NCI-H748 treated with DMSO at 0.1 percent for 48 hours (cell line): ENCODE measurements at places on chromosomes 4 and X.

DNA sequence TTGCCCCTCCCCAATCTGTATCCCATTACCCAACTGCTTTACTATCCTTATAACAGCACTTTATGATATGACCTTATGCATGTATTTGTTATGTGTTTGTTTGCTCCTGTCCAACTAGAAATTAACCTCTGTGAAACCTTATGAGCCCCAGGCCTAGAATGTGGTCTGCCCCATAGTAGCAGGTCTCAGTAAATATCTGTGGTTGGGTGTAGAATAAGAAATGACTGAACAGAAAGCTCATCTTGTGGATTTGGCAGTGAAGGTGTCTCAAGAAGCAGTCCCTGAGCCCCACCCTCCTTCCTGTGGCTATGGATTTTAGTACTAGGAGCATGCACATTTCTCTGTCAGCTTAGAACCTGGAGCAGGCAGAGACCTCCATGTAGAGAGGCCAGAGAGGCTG is 229.0 kb upstream of the LCORL start:
- no peak for DNase-seq

- DNase-seq, result no peak
Observed at GRCh38 chr4:43047058-43047457, 154.5 kb downstream of the GRXCR1 start.

DNA sequence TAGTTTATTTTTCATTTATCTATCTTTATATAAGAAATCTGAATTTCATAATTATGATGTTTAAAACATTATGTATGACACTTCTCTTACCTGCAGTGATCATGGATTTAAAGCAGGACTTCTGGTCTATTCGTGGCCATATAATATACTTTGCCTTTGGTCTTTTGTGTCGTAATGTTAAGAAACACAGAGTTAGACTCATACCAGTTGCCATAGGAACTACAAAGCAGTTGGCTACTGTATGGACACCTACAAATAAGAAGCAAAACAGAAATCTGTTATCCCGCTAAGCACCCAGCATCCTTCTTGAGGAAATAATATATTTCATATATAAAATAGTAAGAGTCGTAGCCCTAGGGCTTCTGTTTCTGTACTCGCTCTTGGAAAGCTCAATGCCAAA is 4.3 kb downstream of the SEPSECS start:
- no peak for DNase-seq

DNA sequence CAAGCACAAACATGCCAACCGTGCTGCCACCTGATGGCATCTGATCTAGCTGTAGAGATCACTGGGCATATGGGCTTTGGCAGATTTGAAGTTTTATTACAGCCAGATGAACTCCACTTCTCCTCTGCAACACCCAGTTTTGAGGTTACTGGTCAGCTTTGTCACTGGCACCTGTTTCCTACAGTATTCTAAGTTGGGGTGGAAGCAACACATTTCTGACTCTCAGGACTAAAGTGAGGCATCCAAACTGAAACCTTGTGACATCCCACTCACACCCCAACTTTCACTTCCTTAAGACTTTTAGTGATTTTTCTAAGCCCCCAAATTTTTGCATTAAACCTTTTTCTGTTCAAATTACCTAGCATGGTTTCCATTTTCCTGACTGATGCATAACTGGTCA is 115.1 kb upstream of the PCDH18 start:
- no peak for DNase-seq

- no peak for DNase-seq
Observed at GRCh38 chr4:141130947-141131605, 2.2 kb downstream of the RNF150 start.

DNA sequence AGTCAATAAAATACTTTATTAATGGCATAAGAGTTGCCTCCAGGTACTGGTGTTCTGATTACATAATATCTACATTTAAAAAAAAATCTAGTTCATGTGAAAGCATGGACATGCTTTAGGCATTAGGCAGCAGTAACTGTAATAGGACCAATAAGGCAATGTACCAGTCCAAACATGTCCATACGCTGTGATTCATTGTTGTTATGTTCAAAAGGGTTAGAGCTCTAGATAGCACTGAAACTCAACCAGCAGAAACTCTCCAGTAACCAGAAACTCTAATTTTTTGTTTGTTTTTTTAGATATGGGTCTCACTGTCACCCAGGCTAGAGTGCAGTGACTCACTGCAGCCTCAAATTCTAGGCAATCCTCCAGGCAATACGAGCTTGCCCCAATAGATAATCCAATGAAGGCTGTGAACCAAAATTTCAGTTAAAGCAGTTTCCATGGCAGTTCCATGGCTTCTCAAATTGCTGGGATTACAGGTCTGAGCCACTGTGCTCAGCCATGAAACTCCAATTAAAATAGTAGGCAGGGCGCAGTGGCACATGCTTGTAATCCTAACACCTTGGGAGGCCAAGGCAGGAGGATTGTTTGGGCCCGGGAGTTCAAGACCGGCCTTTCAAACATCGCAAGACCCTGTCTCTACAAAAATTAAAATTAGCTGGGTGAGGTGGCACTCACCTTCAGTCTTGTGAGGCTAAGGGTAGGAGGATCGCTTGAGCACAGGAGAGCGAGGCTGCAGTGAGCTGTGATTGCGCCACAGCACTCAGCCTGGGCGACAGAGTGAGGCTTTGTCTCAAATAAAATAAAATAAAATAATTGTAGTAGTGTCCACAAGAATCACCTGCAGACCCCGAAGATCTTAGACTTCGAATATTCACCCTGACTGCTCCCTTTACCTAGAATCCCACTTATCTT is 36.3 kb downstream of the MGARP start:
- no peak for DNase-seq

DNA sequence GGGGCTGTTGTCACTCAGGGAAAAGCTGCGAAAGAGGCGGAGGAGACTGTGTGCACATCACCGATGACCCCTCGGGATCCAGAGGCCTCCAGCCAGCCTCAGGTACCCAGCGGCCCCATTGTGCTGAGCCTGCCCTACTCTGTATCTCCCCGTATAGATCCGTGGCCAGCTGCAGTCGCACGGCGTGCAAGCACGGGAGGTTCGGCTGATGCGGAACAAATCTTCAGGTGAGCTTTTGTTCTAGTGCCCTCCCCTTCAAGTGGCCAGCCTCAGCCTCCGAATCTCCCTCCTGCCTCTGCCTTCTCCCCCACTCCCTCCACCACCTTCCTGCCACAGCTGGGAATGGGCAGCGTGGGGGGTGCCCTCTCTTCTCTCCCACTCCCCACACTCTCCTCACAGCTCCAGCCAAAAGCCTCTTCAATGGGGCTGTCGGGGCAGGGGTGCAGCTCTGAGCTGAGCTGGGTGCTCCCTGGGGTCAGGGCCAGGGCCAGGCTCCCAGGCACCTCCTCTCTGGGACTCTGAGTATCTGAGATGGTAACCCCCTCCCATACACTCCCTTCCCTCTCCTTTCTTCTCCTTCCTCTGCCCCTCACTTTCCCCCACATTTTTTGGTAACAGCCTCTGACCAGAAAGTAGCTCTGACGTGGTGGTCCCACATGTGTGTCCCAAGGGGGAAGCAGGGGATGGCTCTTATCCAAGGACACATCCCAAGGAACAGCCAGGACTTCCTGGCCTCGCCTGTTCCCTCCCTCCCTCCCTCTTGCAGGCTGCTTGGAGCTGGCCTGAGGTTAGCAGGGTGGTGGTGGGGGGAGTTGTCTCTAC is 20.4 kb upstream of the UBA1 start:
- no peak for DNase-seq

- no peak for DNase-seq
Observed at GRCh38 chr4:139295942-139296299, 5.4 kb upstream of the NAA15 start.

- peak; percentile 39 for DNase-seq
Observed at GRCh38 chrX:103817502-103817901, 14.6 kb downstream of the RAB9B start.

DNA sequence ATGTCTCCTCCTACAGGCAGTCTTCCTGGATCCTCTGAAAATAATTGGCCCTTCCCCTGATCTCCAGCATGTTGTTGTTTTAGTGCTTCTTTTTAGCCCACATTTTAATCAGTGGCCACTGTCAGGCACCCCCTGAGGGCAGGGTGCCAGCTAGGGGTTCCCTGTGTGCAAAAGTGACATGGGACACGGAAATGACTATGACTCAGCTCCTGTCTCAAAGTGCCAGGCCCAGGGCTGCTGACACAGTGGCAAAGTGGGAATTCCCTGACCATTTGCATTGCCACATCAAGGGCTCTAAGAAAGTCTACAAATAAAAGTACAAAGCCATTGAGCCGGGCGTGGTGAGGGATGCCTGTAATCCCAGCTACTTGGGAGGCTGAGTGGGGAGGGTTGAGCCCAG is 24.8 kb downstream of the HMX1 start:
- DNase-seq, result no peak

DNA sequence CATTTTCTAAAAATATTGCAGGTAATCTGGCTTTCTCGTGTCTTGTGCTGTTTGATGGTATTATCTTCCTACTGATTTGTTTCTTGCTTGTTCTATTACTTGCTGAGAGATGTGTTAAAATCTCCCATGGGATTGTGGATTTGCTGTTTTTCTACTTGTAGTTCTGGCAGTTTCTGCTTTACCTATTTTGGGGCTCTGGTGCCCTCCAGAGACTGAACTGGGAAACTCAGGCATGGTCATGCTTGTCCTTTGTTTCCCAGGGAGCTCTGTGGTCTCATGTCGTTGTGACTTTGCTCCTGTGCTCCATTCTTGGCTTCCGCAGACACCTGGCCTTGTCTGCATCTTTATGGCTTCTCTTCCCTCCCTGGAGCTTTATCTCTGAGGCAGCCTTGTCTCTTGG is 39.5 kb downstream of the NSD2 start:
- no peak for DNase-seq
